ENCODE measurements at places on chromosomes 2 and 18.

GRCh38 chr2:29640360-29640759 lies 281.0 kb downstream of the ALK start:
- DNase-seq, result no peak

DNA sequence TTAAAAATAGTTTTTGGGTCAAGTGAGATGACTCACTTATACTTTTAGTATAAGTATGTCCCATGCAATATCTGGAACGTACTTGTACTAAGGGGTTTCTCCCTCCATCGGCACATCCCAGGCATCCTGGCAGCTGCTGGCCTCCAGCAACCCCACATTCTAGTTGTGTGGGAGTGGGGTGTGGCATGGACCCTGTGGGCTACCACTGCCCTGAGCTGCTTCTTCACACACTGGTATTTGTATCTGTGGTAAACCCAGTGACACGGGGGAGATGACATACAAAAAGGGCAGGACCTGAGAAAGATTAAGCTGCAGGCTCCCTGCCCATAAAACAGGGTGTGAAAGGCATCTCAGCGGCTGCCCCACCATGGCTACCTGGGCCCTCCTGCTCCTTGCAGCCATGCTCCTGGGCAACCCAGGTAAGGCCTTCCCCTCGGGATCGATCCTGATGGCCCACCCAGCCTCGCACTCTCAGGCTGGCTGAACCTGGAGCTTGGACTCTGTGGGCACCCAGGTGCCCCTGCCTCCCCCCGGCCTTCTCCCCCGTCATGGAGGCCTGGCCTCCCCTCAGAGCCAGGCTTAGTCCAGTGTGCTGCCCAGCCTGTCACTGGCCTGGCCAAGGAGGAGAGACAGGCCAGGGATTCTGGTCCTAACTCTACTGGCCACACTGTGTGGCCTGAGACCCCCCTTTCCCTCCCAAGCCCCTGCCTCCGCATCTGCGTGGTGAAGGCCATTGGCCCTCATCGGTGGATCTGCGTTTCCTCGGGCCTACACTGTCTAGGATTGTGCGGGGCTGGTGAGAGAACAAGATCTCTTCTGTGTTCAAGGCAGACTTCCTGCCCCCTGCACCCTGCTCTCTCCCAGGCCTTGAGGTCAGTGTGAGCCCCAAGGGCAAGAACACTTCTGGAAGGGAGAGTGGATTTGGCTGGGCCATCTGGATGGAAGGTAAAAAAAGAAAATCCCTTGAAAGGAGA lies at the start of gene GNLY:
Gene GNLY, plus strand, starts transcription at position 307 of the 974 bp plus-strand sequence. Its CDS starts 61 bp downstream, at position 368.
- no peak for DNase-seq

DNA sequence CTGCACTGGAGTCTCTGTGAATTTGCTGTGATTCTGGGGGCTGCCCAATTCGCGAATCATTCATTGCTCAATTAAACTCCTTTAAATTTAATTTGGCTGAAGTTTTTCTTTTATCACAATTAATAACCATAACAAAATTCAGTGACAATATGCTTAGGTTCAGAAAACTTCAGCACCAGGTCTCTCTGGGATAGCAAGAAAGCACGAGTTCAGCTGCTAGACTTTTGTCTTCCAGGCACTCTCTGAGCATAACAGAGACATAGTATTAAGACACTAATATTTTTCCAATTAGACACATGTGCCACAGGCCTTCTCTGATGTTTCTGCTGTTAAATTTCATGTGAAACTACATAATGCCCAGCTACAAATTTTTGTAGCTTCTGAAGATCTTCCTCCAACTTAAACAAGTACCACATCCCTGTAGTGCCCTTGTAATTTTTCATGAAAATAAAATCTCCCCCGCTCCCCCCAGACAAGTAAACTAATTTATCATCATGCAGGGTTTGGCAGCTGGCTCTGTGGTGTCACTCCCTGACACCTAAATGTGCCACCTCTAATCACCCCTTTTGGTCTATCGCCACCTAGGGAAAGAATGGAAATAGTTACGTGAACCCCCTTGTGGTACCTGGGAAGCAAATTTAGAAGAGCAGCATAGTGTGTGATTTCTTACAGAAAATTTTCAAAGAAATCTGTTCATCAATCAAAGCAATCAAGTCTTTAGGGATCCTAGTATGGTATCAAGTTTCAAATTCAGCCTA lies 94.1 kb downstream of the CSRNP3 start:
- no peak for DNase-seq

- DNase-seq, result peak; percentile 64
Measured at GRCh38 chr18:10100941-10101701, 187.3 kb downstream of the VAPA start.

DNA sequence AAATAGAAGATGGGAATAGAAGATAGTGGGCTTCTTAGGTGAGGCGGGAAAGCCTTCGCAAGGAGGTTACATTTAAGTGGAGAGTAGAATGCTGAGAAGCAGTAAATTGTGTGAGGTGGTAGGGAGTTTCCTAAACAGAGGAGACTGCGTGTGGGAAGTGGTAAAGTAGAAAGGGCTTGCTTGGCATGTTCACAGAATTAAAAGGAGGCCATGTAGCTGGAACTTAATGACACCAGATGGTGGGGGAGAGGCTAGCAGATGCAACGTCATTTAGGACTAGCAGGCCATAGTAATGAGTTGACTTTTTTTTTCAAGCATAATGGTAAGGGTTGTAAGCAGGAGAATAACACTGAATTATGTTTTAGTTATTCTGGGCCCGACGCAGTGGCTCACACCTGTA lies 13.0 kb upstream of the RTN4 start:
- peak; percentile 23 for DNase-seq

GRCh38 chr2:191202881-191203397 lies 42.3 kb upstream of the MYO1B start:
- peak; percentile 91 for DNase-seq

DNA sequence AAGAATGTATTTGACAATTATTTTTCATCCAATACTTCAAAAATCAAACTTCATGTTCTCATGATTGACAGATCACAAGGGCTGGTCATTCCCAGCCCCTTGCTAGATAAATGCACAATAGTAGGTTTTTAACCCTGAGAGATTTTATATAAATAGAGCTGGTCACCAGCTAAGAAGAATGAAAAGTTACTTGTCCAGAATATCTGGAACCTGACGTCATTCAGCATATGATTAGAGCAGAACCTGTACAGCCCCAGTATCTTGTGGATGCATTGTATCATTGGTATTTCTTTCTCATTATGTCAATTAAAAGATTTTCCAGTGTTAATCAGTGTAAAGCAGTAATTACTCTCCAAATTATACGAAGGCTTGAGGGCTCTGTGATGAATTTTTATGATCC lies 202.8 kb upstream of the RND3 start:
- DNase-seq, result no peak

- DNase-seq, result no peak
Measured at GRCh38 chr2:55721596-55722215, 28.1 kb upstream of the PNPT1 start.

GRCh38 chr2:239687441-239687840 lies 286.6 kb upstream of the HDAC4 start:
- DNase-seq, result no peak

- no peak for DNase-seq
Measured at GRCh38 chr2:121855510-121855909, 100.1 kb downstream of the TSN start.

GRCh38 chr2:166238176-166238575 lies 110.4 kb upstream of the SCN1A start:
- DNase-seq, result no peak

DNA sequence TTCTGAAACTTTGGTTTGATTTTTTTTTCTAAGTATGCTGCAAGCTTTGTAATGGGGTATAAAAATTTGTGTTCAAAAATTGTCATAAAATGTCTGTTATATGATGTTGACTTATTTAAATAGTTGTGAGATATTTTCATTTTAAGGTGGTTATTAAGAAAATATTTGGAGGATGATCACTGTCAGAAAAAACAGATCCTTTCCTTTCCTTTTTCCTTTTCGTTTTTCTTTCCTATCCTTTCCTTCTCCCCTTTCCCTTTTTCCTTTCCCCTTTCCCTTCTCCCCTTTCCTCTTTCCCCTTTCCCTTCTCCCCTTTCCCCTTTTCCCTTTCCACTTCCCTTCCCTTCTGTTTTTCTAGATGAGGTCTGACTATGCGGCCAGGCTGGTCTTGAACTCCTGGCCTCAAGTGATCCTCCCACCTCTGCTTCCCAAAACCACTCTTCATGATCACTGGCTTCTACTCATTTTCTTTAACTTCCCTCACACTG lies 640.5 kb downstream of the PLCL1 start:
- DNase-seq, result no peak

DNA sequence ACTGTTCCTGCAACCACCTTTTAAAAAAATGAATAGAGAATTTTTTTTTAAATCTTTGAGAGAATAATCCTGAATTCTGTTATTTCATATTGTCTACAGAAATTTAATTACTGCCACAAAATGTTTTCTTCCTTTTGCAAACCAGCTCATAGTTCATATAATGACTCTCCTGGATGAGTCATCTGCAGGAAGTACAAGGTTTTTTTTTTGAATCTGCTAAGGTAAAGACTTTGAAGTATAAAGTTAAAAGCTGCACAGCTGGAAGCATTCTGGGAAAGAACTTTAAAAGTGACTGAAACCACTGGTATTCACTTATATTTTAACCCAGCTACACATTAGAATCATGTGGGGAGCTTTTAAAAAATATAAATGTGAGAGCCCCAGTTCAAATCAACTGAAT lies 25.4 kb downstream of the SESTD1 start:
- DNase-seq, result no peak

- peak; percentile 70 for DNase-seq
Measured at GRCh38 chr2:30706534-30707303, 100.5 kb downstream of the CAPN13 start.

DNA sequence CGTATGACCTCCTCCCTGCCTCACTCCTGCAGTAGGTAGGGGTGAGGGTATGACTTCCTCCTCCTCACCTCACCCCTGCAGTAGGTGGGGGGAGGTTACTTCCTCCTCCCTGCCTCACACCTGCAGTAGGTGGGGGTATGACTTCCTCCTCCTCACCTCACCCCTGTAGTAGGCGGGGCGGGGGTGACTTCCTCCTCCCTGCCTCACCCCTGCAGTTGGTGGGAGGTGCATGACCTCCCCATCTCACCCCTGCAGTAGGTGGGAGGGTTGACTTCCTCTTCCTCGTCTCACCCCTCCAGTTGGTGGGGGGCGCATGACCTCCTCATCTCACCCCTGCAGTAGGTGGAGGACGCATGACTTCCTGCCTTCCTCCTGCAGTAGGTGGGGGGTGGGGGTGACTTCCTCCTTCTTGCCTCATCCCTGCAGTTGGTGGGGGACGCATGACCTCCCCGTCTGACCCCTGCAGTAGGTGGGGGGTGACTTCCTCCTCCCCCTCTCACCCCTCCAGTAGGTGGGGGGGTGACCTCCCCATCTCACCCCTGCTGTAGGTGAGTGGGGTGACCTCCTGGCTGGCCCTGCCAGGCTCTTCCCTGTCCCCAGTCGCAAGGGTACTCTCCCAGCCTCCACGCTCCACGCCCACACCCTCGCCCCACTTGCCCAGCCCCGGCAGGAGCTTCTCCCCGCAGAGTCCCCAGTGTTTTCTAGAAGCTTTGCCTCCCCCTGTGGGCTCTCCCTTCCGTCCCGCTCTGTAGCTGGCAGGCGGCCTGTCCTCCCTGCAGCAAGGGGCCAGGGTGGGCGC lies 39.3 kb downstream of the TSHZ1 start:
- no peak for DNase-seq

- no peak for DNase-seq
Measured at GRCh38 chr2:71776227-71776626, 322.9 kb downstream of the DYSF start.

DNA sequence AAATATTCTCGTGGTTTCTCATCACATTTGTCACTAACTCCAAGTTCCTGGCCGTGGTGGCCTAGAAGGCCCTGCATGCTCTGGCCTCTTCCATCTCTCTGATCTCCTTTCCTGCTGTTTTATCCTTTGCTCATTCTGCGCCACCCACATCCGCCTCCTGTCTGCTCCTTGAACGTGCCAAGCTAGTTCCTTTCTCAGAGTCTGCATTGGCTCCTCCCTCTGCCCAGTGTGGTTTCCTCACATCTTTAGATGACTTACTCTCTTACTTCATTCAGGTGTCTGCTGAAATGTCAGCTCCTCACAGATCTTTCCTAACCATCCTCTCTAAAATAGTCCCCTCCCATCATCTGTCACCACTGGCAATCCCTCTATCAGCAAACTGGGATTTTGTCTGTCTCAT lies 158.6 kb upstream of the RBMS1 start:
- DNase-seq, result peak; percentile 24

GRCh38 chr2:204407204-204408014 lies 137.9 kb upstream of the PARD3B start:
- DNase-seq, result no peak

DNA sequence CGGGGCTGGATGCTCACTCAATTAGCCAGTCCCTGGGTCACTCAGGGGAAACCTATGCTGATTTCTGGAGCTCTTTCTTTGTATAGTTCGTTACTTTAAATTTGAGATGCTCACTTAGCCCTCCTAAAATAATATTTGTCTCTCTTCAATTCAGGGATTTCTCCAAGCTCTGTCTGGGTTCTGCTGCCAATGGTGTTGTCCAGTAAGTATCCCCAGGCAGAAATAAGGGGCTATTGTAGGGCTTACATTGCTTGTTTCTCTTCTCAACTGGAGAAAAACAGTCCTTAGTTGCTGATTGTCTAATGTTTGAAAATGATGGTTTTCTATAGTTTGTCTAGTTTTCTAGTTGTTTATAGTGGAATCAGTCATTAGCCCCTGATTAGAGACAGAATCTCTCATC lies 5.0 kb downstream of the RAB6C start:
- DNase-seq, result no peak

DNA sequence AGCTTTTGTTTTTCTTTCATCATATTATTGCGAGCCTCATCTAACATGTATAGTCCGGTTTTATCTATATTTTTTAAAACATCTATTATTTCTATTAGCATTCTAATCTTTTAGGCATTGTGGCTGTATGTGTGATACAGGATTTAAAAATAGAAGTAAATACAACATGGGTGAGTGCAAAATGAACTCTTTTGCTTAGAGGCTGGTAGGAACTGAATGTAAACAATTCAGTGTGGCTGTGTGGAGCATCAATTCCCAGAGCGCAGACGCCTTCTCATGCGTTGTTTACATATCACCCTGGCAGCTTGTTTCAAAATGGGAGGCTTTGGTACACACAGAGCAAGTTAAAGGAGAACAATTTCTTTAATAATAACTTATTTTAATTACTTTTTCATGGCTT lies 836 bp downstream of the DTNA start:
- DNase-seq, result peak; percentile 44

- peak; percentile 1 for DNase-seq
Measured at GRCh38 chr2:108978709-108979111, 10.3 kb downstream of the EDAR start.

Data from AG10803 (cell line).